T-helper 9 cell (primary cell): ENCODE measurements at places on chromosomes 5 and 9.

GRCh38 chr9:137505421-137506140 is 44.6 kb downstream of the PNPLA7 start:
- no peak for DNase-seq

DNA sequence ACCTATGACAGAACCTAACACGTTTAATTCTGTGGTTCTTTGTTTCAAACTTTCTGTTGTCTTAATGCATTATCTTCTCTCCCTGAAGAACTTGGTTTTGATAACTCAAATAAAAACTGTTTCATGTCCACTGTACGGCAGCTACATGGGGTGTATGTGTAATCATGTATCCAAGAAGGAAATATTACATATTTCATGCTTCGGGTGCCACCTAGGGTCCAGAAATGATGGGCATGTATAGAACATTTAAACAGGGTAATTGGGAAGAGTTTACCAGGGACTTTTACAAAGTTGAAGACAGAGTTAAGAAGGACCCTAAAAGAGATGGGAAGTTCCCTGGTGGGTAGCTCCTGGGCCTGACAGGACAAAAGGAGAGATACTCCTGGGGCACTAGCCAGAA is 291.3 kb downstream of the FBXL7 start:
- DNase-seq = no peak

DNA sequence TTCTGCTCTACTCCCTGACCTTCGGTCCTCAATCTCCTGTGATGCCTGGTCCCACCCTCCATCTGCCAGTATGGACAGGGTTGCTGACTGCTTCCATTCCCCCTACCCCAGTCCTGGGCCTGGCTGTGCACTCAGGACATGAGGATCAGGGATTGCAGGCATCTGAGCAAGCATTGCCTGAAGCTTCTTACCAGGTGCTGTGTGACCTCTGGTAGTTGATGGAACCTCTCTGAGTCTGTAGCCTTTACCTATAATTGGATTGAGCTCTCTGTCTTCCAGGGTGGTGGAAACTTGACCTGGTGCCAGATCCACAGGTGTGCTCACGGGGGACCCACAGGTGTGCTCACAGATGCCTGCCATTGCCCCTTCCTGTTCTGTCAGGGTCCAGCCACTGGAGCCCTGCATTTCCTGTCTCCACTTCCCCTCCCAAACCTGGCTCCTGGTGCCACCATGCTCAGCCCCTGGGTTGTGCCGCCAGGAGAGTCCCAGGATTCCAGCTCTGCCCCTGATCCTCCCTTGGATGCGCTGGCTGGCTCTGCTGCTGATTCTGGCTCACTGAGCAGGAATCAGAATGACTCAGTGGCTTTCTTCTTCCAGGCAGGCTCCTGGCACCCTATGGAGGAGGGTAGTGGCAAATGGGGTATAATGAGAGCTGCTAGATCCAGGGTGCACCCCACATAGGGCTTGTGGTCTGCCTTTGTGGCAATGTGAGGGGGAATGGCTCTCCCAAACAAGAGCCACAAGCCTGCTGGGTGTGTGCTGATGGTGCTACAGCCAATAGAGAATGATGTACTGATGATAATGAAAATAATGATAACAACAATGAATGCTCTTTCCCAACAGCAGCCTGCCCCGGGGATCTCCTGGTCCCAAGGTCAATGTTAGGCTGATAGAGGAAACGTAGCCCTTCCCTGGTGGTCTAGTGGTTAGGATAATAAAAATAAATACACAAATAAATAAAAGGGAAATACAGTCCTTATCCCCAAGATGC is 35.2 kb upstream of the PSD2 start:
- no peak for DNase-seq

DNA sequence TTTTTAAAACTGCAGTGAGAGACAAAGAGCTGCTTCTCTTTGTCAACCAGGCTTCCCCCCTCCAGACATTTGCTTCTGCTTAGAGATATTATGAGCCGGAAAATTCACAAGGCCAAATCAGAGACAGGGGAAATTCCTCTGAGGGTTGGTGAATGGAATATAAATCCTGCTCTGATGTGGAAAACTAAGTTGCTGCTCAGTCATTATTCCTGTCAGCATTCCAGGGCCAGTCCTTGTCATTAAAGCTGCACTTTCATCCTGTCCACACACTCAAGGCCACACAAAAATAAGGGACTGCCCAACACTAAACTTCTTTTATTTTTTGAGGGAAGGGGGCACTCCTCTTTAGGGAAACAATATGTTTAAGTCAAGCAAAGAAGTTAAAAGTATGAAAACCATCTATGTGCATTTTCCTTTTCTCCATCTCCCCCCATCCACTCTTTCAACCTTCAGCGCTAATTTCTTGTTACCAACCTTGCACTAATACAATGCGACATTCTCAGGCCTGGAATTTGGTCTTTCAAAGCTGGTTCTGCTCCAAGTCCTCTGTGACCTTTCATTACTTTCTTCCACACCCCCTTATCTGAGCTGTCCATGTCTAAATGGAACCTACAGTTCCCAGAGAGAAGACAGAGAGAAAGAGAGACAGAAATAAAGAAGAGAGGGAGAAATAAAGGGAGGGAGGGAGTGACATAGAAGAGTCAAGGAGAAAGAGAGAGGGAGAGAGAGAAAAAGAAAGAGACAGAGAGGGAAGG is 118.9 kb upstream of the S1PR3 start:
- no peak for DNase-seq

DNA sequence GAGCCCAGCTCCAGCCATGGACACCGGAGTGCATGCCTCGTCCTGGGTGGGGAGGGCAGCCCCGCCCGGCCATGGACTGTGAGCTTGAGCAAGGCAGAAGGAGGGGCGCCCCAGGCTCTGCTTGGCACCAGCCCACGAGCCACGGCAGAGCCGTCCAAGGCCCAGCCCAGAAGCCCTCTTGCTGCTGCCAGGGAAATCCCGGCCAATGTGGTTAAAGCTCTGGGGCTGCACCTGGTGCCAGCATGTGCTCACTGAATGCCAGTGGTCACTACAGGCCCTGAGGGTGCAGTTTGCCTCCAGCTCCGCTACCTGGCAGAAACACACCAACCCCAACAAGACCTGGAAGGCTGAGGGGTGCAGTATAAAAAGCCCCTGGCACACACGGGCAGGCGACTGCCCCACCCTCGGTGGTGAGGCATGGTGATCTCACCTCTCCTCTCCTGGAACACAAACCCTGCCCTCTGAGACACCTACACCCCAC is 11.8 kb downstream of the BRD3 start:
- DNase-seq = no peak

- DNase-seq = peak; percentile 41
Observed at GRCh38 chr9:136629879-136630661, 32.6 kb upstream of the EGFL7 start.

DNA sequence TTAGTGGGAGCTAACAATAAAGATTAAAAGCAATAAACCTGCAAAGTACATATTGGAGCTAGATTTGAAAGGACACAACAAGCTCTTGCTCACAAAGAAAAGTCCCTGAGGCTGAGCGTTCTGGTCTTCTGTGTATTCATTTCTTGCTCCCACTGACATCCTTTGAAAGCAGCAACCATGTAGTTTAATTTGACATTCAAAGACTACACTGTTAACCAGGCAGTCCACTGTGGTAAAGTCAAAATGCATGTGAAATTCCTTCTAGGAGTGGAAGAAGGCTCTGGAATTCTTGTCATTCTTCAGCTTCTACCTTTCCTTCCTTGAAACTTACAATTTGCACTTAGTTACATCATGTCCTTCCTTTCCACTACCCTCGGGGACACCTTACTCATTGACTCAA is 480.7 kb downstream of the CSNK1G3 start:
- no peak for DNase-seq

- no peak for DNase-seq
Observed at GRCh38 chr5:172046593-172046992, 40.2 kb upstream of the FBXW11 start.

- no peak for DNase-seq
Observed at GRCh38 chr5:168776070-168776469, 196.9 kb upstream of the PANK3 start.

DNA sequence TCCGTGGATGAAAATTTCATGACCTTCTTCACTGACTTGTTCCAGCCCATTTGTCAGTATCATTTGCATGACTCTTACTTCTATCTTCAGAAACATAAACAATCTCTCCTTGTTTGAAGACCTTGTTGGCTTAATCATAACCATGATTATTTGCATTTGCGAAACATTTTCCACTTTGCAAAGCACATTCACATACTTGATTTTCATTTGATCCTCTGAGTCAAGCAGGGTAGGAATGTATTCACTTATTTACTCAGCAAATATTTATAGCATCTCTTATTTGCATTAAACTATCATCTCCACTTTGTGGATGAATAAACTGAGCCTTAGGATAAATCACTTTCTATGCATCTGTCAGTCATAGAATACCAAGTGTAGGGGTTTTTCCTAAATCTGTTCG is 343.0 kb upstream of the SGCD start:
- DNase-seq = no peak
